Midbrain (tissue), 1 donor: ENCODE measurements at places on chromosomes 12 and 14.

GRCh38 chr12:78316136-78316535 is 485.4 kb downstream of the NAV3 start:
- no peak for DNase-seq

GRCh38 chr12:124140944-124141486 is 153.9 kb upstream of the RFLNA start:
- DNase-seq = no peak

GRCh38 chr14:81303258-81303935 is 82.6 kb upstream of the GTF2A1 start:
- no peak for DNase-seq

GRCh38 chr14:24279301-24280186 is 8.1 kb upstream of the RABGGTA start:
- DNase-seq = peak; percentile 78
